ENCODE measurements at places on chromosomes 3 and 15.

DNA sequence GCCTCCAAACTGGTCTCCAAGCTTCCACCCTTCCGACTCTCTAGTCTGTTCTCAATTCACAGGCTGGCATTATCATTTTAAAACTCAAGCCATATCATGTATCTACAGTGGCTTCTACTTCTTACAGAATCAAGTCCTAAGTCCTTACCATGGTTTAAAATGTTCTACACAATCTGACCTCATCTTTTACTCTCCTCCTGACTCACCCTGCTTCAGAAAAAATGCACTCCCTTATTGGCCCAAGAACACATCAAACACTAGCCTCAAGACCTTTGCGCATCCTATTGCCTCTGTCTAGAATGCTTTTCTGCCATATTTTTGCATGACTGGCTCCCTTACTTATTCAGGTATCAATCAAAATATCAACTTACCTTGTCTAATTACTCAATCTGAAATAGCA lies 11.0 kb downstream of the MRPL3 start:
- no peak for DNase-seq

GRCh38 chr3:43785551-43785950 lies 94.8 kb downstream of the ABHD5 start:
- no peak for DNase-seq

- no peak for DNase-seq
Observed at GRCh38 chr15:69829974-69830373, 267.7 kb downstream of the TLE3 start.

GRCh38 chr15:70605606-70606410 lies 157.6 kb downstream of the UACA start:
- no peak for DNase-seq

DNA sequence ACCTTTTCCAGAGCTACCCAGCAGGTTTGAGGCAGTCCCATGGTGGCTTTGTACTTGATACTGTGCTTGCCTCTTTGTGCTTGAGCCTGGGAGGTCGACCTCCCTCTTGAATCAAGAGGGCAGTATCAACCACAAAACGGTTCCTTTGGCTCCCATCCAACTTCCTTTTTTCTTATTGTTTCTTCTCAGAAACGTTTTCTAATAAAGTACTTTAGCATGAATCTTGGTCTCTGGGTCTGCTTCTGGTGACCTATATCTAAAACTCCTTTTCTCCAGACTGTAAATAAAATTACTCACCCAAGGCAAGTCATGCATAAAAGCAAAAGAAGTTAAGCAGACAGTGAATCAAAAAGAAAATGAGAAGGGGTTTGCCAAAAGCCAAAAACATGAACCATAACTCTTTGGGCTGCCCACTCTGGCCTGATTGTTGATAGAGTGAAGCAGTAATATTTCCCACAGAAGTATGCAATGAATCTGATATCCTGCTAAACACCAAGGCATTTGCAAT lies 112.2 kb upstream of the SLC4A7 start:
- no peak for DNase-seq

- no peak for DNase-seq
Observed at GRCh38 chr3:195208631-195209030, 62.3 kb downstream of the XXYLT1 start.

- DNase-seq, result no peak
Observed at GRCh38 chr3:10882851-10883250, 66.8 kb downstream of the SLC6A11 start.

GRCh38 chr3:18440066-18440722 lies 15.1 kb upstream of the SATB1 start:
- no peak for DNase-seq

DNA sequence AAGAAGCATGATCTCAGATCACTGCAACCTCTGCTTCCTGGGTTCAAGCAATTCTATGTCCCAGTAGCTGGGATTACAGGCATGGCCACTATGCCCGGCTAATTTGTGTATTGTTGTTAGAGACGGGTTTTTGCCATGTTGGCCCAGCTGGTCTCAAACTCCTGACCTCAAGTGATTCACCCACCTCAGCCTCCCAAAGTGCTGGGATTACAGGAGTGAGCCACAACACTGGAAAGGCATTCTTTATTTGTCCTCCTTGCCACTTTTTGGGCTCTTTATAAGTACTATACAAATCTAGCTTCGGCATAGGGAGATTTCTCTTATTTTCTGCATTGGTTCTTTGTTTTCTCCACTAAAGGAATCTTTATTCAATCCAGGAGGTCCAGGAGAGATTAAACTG lies 18.6 kb downstream of the CMTM8 start:
- DNase-seq, result no peak

- no peak for DNase-seq
Observed at GRCh38 chr15:43883571-43883970, 56.8 kb downstream of the WDR76 start.

DNA sequence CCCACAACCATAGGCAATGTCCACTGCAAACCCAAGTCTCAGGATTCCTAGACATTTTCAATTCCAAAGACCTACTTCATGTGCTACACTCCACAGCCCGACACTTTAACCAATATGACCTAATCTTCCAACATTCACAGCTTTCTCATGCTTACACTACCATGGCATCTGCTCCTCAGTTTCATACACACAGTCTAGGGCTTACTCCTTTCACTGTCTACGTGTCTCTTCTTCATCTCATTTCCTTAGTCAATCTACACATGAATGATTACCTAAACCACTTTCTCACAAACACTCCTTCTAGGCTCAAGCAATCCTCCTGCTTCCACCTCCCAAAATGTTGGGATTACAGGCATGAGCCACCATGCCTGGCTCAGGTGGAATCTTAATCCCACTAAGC lies 106.3 kb downstream of the STAG1 start:
- DNase-seq, result no peak

- DNase-seq, result no peak
Observed at GRCh38 chr15:70259028-70259424, 161.3 kb upstream of the TLE3 start.

- DNase-seq, result no peak
Observed at GRCh38 chr3:53171064-53171418, 10.0 kb downstream of the PRKCD start.

- no peak for DNase-seq
Observed at GRCh38 chr15:73940061-73940981, 14.1 kb downstream of the LOXL1 start.

DNA sequence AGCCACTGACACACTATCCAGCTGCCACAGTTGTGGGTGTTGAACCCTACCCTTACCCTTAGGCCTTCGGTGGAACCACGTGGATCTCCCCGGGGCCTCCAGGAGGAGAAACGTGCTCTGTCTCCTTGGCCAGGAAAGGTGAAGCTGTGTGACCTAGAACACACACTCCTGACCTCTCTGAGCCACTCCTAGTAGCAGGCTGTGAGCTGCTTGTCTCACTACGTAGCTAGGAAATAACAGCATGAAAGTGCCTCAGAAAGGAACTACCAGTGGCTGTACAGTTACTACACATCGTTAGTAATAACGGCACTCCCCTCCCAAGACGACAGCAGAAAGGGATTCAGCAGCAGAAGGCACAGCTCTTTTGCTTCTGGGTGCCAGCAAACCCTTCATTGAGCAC lies 36.2 kb upstream of the SLC6A6 start:
- no peak for DNase-seq

DNA sequence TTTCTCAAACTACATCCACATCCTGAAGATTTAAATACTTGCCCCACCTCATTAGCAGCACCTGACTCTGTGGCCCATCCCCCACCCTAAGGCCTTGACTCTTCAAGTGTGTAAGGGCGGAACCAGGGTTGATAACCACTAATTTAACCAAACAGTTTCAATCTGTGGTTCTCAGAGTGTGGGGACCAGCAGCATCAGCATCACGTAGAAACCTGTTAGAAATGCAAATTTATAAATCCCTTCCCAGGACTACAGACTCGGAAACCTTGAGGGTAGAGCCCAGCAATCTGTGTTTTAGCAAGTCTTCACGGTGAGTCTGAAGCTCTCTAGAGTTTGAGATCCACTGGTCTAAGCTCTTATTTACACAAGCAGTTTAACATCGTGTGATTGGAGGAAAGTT lies 12.4 kb downstream of the GNB4 start:
- DNase-seq, result no peak

GRCh38 chr15:73321496-73322450 lies 47.0 kb downstream of the HCN4 start:
- no peak for DNase-seq

GRCh38 chr15:78315686-78316282 lies 16.4 kb upstream of the SKIC8 start:
- no peak for DNase-seq

DNA sequence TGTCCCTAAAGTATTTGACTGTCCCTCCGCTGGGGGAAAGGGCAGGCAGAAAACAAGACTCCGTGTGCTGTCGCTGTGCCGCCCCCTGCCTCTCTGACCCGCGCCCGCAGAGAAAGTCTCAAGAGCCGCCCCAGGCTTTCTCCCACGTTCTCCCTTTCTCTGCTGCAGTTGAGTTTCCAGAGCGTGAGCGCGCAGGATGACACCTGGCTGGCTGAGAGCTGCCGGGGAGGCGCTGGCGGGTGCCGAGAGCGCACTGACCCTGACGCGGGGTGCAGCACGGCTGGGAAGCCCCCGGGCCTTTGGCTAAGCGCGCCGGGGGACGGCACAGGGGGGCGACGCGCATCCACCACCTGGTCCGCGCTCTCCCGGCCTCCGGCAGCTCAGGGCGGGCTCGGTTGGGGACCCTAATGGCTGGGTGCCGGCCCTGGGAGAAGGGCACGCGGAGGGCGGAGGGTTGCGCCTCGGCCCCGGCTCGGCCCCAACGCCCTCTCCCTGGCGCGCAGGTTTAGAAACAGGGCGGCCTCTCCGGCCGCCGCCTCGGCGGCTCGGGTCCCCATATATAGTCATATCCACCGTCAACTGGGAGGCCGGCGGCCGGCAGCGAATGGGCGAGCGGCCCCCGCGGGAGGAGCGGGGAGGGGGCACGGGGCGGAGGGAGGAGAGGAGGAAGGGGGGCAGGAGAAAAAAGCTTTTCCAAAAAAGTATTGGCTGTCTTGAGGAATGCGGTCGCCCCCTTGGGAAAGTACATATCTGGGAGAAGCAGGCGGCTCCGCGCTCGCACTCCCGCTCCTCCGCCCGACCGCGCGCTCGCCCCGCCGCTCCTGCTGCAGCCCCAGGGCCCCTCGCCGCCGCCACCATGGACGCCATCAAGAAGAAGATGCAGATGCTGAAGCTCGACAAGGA lies at the start of gene TPM1:
Gene TPM1, plus strand, starts transcription at position 774 of the 903 bp plus-strand sequence. Its CDS starts 83 bp downstream, at position 857.
- peak; percentile 51 for DNase-seq

GRCh38 chr3:58281069-58281468 lies 25.0 kb upstream of the RPP14 start:
- no peak for DNase-seq

GRCh38 chr15:91670108-91670507 lies 183.4 kb upstream of the SLCO3A1 start:
- no peak for DNase-seq

- DNase-seq, result no peak
Observed at GRCh38 chr3:32616267-32616962, 45.8 kb upstream of the DYNC1LI1 start.

- no peak for DNase-seq
Observed at GRCh38 chr15:70378126-70379031, 280.7 kb upstream of the TLE3 start.

DNA sequence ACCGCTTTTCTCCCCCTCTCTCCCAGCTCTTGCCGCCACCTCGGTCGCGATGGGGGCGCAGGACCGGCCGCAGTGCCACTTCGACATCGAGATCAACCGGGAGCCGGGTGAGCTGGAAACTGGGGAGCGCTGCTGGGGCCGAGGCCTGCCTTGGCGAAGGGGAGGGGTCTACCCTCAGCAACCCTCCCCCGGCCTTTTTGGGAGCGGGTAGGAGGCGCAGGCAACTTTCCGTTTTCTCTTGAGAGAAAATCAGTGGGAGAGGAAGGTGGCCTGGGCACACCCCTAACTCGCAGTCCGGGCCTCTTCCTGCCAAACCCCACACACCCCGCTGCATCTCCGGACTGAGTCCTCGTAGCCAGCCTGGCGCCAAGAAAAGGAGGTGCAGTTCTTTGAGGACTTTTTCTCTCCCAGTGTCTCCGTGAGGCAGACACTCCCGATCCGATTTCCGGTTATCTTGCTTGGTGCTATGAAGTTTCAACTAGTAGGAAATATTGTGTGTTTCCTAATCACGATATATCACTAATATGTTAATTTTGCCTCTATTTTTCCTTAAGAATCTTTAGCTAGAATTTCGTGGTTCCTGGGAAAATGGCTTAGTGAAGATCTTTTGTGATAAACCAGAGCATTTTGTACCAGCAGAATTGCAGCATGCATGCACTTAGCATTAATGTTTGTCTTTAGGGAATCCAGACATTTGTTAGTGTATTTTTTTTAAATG lies 631 bp downstream of the NKTR start:
- DNase-seq, result peak; percentile 5

GRCh38 chr3:111610189-111610588 lies 15.0 kb upstream of the ZBED2 start:
- no peak for DNase-seq

GRCh38 chr3:133169331-133170068 lies 131.3 kb downstream of the TMEM108 start:
- no peak for DNase-seq

- no peak for DNase-seq
Observed at GRCh38 chr15:83980637-83981036, 254.9 kb upstream of the GOLGA6L4 start.

GRCh38 chr15:27045796-27046195 lies 74.8 kb downstream of the GABRG3 start:
- DNase-seq, result no peak

GRCh38 chr3:132721479-132722164 lies 587 bp downstream of the NPHP3 start:
- DNase-seq, result no peak

- DNase-seq, result no peak
Observed at GRCh38 chr15:40591389-40591788, 2.7 kb upstream of the KNL1 start.
